Stimulated activated CD8-positive, alpha-beta memory T cell treated with anti-CD3 and anti-CD28 coated beads, Interleukin-7, amount 100 ng/mL, for 1 hour (primary cell): ENCODE measurements at places on chromosomes 1 and 21.

DNA sequence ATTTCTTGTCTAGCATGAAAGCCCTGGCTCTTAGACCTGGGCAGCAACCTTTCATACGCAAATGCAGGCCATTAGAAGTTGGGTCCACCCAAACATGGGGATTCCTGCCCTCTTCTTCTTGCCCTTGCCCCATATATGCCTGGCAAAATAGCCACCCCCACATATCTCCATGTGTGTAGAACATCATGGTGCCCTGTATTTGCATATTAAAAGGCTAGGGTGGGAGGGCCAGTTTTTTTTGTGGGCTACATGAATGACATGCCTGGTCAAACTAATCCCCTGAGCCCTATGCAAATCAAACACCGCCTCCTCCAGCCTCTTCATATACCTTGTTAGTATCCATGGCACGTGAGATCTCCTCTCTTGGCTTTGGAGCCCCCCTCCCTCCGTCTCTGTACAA, 24.7 kb downstream of the MFSD2A start:
- no peak for DNase-seq

DNA sequence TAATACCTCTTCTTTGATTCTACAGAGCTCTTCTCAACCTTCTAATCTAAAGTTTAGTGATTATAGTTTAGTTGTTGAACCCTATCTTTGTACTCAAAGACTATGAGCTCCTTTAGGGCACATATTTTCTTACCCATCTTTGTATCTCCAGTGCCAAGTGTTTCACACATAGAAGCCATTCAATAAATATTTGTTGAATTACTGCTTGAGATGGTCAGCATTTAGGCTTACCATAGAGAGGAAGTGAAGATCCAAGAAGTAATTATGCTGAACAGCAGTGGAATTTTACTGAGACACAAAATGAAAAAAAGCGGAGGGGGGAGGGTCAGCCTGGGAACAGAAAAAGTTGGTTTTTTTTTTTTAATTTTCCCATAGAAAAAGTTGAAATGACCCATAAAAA, 21.9 kb downstream of the PIK3R3 start:
- no peak for DNase-seq

DNA sequence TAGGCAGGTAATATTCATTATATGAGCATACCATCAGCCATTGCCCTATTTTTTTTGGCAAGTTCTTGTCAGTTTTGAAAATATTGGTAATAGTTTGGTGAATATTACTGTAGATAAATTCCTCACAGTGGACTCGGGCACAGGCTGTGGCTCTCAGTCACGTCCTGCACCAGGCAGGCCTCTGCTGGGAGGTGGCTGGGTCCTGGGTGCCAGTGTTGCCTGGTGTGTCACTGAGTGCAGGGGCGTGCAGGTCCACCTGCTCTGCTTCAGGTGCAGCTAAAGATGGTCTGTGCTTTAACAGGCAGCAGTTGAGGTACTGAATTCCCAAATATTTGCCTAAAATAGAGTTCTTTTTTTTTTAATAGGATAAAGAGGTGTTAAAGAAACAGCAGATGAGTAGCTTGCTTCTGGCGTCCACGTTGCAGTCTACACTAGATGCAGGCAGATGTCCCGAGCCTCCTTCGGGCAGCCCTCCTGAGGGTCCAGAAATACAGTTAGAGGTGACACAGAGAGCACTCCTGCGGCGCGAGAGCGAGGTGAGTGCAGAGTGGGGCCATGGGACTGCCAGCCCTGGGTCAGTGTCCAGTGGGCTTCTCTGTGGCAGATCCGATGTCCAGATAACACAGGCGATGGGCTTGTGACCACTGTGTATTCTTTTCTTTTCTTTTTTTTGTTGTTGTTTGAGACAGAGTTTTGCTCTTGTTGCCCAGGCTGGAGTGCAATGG, 57.3 kb upstream of the DIP2A start:
- DNase-seq = no peak

DNA sequence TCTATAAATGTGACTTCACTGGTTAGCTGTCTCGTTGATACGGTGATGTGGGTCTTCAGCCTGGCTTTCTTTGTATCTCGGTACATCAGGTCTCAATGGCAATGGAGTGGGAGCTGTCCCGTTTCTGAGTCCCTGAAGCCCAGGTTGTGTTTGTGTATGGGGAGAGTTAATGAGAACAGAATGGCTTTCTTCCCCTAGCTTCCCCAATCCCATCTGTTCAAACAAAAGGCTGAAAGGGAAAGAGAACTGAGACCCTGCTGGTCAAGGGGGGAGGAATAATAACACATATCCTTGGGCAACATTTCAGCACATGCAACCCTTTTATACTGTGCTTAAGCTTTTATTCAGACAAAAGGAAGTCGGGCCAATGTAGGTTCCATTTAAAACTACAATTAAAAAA, 28.4 kb upstream of the CASQ2 start:
- DNase-seq = no peak
